ENCODE measurements at places on chromosomes 16 and 17.

DNA sequence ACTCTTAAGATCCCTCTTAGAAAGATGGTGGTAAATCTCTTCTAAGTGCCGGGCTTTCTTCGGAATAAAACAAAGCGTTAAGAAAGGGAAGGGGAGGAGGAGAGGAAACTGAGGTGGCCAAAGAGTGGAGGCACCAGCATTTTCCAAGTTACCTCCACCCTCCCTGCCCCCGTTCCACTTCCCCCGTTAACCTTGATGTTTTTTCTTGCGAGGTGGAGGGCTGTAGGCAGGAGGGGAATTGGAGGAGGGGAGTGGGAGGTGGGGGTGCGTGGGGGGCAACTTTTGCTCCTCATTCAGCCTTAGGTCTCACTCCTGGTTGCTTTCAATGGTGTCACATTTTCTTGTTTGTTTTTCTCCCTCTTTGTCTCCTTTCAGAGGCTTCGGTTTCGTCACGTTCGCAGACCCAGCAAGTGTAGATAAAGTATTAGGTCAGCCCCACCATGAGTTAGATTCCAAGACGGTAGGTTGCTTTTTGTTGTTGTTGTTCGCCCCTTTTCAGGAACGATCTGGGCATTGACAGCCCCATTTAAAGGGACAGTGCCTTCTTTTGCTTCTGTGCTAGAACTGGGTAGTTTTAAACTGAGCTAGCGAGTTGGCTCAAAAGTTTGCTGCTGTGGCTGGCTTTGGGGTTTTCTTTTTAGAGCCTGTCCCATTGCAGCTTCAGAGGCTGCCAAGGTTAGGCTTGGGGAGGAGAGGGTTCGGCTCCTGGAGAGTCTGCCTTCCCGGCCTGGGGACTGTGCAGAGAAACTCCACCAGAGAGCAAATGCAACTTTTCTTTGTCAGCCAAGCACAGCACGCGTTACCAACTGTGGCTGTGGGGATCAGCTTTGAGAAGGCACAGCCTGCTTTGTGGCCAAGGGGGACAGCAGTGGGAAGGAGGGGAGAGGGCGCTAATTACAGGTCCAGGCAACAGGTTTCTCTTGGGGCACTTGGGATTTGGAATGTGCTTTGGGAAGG is 1.9 kb downstream of the MSI2 start:
- no peak for DNase-seq

DNA sequence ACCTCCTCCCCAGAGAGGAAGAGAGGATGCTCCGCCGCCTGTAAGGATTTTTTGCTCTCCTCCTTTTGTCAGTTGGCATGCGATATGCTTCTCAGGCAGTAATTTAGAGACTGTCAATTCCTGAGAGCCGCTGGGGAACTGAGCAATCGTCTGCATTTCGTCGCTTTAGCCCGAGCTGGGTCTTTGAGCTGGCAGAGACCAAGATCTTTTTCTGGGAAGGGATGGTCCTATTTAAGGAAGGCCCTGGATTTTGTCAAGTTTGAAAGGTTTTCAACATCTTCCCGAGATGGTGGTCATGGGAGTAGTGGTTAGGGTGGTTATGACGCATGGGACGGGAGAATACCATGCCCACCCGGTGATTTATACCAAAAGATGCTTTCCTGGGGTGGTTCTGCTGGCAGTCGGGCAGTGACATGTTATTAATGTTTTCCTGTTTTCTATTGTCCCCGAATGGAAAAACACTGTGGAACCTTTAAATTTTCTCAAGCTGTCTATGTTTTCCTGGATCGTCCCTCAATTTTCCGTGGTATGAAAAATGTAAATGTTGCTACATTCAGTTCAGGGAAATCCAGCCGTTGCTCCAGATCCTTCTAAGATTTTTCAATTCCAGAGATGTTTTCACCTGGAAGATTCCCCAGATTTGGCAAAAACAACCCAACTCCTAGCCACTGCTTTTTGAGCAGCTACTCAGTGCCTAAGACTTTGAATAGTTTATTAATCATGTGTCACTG is 586.4 kb downstream of the MAF start:
- no peak for DNase-seq

- peak; percentile 20 for DNase-seq
Measured at GRCh38 chr17:58232707-58233156, 5.7 kb upstream of the LPO start.

- DNase-seq, result no peak
Measured at GRCh38 chr17:56521414-56522141, 71.9 kb upstream of the NOG start.

GRCh38 chr16:58848662-58849002 is 114.5 kb upstream of the GOT2 start:
- no peak for DNase-seq

- no peak for DNase-seq
Measured at GRCh38 chr16:80014241-80014939, 413.9 kb upstream of the MAF start.

DNA sequence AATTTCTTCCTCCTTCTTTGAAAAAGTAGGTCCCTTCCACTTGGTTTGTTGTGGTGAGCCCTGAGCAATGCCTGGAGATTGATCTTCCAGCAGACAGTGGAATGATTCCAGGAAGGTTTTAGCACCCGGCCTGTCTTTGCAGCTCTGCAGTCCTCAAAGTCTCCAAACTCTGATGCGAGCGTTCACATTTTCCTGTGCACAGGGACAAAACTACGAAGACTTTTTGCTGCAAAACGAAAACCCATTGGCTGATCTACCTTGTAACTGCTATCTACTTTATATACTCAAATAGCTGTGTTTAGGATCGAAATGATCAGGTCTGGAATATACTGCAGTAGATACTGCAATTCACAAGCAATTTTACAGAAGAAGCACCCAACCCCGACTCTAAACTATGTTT is 21.7 kb downstream of the G6PC1 start:
- no peak for DNase-seq

GRCh38 chr16:71540-72401 is 660 bp downstream of the RHBDF1 start:
- no peak for DNase-seq

DNA sequence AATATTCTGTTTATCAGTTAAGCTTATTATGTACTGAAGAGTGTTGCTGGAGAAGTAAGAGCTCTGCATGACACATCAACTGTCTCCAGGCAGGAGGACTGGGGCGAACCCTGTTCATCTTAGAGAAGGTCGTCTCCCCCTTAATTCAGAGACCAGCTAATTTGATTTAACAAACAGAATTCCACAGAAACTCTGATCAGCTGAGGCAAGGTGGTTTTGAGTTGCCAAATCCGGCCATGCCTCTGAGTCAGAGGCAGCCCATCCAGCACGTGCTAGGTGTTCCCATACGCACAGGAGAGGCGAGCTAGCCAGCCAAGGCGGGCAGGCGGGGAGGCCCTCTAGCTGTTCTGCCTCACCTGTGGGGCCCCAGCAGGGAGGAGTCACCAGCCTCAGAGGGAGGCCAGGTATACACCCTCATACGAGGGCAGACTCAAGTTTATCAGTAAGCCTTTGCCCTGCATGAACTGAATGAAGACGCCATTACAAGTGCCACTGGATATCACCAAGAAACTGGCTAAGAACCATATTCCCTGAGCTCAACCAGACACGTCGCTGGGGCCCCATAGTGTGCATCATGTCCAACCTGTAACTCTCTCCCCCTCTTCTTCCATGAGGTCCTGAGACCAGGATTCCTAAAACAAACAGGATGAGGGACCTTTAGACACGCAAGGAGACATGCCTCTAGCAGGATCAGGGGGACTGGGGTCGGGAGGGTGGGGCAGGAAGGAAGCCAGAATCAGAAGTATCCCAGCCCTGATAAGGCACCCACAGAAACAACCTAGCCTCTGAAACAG is 25.7 kb downstream of the STAT5A start:
- no peak for DNase-seq

DNA sequence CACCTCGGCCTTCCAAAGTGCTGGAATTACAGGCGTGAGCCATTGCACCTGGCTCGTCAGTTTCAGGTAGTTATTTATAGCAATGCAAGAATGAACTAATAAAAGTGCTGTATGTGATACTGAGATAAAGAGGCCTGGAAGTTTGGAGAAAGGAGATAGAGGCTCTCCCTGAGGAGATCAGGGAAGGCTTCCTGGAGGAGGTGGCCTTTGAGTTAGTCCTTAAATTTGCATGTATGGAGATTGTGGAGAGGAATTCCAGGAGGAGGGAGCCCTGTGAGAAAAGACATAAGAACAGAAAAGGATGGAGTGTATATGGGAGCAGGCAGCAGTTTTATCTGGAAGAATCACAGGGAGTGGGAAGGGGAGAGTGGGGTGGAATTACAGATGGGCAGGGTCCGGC is 276.6 kb upstream of the EEF2KMT start:
- no peak for DNase-seq

DNA sequence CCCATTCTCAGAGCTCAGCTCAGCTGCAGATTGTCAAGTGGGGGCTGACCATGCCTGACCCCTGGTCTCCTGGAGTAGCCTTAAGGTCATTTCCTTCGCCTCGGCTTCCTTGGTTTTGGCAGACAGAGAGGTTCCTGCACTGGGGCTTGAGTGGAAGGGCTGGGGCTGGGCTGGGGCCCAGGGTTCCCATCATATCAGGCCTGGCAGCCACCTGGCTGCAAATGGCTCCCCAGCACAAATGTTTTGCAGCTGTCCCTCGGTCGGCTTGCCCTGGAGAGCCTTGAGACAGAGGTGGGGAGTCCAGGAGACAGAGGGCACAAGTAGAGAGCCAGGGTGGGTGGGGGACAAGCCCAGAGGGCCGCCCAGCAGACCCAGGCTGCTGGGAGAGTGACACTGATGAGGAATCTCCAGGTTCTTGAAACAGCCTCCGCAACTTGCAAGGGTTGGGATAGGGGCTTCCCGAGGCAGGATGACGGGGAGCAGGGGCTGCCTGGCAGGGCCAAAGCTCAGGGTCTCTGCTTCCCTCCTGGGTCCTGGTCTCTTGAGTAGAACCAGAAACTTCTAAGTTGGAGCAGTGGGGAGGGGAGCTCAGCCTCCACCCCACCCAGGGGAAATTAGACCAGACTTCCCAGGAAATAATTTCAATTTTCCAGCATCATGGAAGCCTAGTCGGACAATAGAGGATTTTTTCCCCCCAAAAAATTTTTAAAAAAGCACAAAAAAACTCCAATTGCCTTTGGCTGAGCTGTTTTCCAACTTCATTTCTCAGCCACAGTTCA is 19.3 kb downstream of the IGFBP4 start:
- DNase-seq, result no peak

DNA sequence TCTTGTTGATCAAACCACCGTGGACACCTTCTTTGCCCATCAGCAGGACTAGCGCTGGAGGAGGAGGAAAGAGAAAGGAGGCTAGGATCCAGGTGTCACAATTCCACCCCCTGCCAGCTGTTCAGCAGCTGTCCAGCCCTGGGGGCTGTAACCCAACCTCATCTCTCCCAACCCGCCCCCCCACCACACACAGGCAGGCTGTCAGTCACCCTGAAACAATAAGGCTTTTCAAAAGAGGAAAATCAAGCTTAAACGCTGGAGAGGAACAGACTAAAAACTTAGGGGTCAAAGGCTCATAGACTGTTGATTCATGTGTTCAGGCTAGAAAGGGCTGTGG is 2.4 kb downstream of the PFN1 start:
- no peak for DNase-seq

DNA sequence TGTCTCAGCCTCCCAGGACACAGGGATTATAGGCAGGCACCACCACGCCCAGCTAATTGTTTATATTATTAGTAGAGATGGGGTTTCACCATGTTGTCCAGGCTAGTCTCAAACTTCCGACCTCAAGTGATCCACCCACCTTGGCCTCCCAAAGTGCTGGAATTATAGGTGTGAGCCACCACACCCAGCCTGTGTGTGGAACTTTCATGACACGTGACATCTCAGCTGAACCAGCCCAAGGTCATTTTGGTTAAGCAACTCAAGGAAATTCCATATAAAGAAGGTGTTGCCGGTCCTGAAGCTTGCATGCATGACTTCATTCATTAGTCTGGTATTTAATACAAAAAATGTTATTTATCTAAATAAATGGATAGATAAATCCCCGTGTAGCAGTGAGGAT is 145.5 kb downstream of the AXIN2 start:
- DNase-seq, result no peak

- no peak for DNase-seq
Measured at GRCh38 chr17:2063261-2064146, 8.6 kb downstream of the HIC1 start.
